ENCODE measurements at places on chromosomes 2 and 18. TPM values are rescaled to one million over a fixed set of nuclear protein-coding genes. Genes with fewer than 3 reads are reported as not detected.

DNA sequence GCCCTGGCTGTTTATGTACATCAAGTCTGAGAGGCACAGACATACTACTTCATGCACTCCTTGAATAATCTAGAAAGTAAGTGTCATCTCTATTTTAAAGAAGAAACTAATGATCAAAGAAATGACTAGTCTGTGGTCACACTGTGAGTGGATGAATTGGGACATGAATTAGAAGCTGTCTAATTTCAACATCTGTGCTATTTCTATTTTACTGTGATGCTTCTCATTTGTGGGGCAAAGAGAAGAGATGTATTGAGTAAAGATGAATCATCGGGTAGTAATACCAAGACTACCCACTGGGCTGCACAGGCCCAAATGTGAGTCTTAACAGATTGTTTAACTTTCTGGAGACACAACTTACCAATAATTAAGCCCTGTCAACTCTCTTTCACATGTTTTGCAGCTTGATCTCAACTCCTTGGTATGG lies 42.4 kb upstream of the MTIF2 start:
- ATAC-seq, result peak; percentile 56

DNA sequence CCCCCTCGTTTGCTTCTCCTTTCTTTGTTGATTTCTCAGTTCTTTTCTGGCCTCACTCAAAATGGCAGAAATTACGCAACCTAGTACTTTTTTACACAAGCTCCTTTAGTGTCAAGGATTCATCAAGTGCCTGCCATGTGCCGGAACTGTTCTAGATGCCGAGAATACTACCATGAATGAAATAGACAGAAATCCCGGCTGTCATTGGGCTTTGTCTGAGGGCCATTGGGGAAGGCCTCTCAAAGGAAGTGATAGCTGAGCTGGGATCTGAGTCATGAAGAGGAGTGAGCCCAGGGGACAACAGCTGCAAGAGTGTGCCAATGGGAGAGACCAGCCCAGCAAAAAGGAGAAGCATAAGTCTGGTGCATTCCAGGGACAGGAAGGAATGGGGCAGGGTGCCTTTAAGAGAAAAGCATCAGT lies 34.3 kb upstream of the PPP1CB start:
- ATAC-seq, result peak; percentile 83

DNA sequence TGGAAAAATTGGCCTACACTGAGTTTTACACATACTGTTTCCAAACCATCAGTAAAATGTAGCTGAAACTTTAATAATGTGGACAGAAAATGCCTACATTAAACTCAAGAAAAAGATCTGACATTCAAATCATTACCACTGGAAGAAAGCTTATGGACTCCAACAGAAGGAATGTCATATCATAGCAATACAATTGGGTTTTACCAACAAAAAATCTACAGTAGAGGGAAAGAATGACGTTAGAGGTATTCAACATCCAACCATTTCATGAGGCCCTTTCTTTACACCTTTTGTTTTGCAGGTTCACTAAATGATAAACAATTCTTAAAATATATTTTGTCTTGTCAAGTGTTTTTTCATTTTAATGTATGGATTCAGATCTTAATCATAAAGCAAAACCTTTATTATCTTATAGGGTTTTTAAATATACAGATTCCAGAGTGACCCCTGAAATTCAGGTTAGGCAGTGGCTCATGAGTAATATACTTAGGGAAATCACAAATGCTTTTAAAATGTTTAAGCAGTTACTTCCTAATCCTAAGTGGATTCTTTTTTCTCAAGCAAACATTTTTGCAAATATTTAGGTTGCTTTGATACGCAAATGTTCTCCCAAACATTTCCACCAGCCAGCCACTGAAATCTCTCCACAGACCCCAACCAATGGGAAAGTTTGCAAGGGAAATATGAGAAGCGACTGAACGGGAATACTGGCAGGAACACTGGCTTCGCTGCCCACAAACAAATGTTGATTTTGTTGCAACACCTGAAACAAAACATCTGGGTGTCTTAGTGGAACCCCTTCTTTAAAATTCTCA lies 168.7 kb downstream of the TCF4 start:
- ATAC-seq, result no peak

- ATAC-seq, result no peak
Measured at GRCh38 chr2:217430916-217431576, 571.2 kb upstream of the TNP1 start.

GRCh38 chr2:241996100-241996499 lies 126.6 kb downstream of the RTP5 start:
- no peak for ATAC-seq

DNA sequence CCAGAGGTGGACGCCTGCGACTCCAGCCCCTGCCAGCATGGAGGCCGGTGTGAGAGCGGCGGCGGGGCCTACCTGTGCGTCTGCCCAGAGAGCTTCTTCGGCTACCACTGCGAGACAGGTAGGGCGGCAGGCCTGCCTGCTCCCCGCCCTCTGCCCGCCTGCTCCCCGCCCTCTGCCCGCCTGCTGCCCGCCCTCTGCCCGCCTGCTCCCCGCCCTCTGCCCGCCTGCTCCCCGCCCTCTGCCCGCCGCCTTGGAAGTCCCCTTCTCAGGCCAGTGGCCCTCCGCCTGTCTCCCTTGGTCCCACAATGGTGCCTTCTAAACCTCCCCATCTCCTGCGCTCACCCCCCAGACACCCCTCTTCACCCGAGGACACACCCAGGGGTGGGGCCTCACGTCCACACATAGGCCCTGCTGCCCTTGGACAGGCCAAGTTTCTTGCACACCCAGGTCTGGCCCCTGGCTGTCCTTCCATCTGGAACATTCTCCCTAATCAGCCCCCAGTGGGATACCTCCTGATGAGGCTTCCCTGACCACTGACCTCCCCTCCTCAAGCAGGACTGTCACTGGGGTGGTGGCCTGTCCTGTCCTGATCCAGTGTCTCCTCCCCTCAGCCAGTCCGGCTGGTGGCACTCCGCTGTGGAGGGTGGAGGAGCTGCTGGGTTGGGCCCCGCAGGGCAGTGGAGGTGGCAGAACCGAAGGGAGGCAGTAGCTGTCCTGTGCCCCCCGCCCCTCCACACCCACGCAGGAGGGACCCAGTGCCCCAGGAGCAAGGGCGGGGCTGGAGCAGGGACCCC lies 37.9 kb downstream of the MTERF4 start:
- peak; percentile 74 for ATAC-seq

DNA sequence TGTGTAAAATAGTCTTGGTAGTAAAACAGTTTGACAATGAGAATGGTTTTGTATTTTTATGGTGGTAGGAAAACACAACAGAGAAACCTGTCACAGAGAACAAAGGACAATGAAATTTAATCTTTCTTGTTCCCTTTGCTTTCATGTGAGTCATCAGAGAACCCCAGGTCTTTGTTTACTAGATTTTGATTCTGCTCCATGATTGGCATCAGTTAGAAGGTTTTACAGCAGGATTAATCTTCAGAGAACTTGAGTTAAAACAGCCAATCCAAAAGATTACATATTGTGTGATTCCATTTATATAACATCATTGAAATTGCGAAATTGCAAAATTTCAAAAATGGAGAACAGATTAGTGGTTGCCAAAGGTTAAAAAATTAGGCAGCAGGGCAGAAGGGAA lies 2.5 kb downstream of the APLF start:
- ATAC-seq, result no peak

- peak; percentile 36 for ATAC-seq
Measured at GRCh38 chr18:23311351-23312121, 141.6 kb upstream of the RIOK3 start.

The CYP27C1 gene
- 1.8 TPM for total RNA-seq

The SULT1C4 gene
- 0.32 TPM for total RNA-seq

Data from esophagus mucosa (tissue), 1 donor.